Germinal center (tissue), 1 donor: ENCODE measurements at places on chromosomes 6 and 20.

DNA sequence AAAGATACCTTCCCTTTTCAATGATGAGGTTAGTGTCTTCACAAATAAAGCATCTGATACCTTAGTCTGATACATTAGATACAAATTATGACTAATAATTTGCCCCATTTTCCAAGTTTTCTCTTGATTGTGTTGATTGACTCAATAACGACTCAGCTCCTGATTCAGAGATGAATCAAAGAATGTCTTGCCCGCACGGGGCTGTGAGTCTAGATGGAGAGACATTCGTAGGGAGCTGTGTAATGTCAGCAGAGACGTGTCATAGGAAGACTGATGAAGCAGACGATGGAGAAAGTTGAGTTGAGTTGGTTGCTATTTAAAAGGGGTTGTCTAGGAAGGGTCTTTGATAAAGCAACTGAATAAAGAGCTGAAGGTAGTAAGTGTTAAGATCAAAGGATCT, 78.2 kb downstream of the TSHZ2 start:
- no peak for DNase-seq

- no peak for DNase-seq
Measured at GRCh38 chr20:10551732-10552724, 116.9 kb downstream of the SLX4IP start.

- no peak for DNase-seq
Measured at GRCh38 chr6:101125380-101125971, 244.3 kb upstream of the ASCC3 start.

DNA sequence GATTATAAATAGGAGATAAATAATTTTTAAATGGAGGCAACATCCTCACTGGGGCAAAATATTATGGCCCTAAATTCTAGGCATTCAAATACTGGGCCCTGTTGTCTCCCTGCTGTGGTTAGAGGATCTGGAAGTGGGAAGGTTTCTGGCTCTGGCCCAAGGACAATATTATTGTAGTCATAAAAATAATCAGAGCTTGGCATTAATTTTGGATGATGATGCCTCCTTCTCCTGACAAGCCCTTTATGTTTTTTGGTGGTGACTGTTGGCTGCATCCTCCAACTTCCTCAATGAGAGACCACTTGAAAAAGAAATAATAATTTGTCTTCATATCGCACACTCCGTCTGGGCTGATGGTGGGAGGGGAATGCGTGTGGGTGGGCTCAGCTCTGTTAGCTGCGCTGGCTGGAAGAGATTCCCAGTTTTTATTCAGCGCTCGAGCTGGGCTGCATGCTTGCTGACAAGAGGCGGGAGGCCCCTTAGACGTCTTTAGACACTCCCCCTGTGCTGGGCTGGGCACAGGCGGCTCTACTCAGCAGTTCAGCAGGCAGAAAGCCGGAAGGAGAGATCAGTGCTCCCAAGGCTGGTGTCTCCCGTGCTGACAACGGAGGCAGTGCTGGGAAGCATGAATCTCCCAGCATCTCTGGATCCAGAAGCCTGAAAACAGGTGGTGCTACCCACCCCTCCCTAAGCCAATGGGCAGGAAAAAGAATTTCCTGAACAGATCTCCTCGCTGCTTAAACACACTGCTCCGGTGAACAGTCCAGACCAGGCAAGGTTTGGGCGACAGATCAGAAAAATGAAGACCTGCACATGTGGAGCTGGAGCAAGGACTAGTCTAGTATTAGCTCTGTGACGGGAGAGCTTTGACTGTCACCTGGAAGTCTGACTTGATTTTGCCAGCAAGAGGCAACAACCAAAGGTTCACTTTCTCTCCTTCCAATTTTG, 97.7 kb downstream of the SYCP2 start:
- DNase-seq: no peak

DNA sequence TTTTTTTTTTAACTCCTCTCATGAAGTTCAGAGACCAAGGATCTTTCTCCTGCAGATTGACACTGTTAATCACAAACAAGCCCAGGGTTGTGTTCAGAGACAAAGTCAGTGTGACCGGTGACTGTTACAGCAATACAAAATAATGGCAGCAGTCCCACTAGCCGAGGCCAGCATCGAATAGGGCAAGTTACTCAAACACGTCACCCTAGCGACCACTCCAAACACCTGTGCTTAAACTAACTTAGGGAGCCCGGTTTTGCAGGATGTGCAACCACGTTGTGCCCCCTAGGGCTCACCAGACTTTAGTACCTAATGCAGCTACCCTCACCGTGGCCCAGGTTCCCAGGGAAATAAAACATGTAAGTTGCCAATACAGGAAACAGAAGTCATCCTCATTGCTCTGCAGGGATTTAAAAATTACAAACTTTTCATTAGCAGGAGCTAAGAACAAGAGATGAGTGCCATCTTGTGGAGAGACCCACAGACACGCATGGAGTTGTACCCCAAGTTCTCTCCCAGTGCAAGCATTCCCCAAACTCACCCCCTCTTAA, 38.1 kb downstream of the FAM50B start:
- DNase-seq: no peak

- no peak for DNase-seq
Measured at GRCh38 chr6:115456848-115457247, 603.8 kb downstream of the FRK start.
